Hematopoietic multipotent progenitor cell treated with erythropoietin and hydrocortisone succinate and interleukin-3 and kit ligand, for 17 days (in vitro differentiated cells): ENCODE measurements at places on chromosomes 3 and 15.
A peak's percentile ranks its signal among the peaks of the same experiment; 100 is the strongest.

- DNase-seq, result no peak
These were observed 19.2 kb downstream of the FOXP1 start for GRCh38 chr3:71564361-71564760.

DNA sequence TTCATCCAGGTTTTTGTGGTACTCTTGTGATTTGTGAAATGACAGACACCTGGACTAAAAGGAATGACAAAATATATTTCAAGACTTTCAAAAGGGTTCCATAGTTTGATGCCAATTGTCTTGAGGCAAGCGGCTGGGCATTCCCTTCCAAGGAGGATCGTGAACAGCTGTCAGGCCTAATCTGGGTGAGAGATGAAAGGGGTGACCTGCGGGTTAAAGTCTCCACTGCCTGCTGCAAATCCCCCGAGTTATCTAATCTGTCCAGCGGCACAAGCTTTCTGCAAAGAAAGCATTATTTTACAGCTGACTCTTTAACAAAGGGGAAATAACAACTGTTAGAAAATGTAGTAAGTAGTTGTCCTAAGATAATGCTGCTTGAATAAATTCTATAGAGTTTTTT, 128.7 kb upstream of the MB21D2 start:
- DNase-seq, result no peak

DNA sequence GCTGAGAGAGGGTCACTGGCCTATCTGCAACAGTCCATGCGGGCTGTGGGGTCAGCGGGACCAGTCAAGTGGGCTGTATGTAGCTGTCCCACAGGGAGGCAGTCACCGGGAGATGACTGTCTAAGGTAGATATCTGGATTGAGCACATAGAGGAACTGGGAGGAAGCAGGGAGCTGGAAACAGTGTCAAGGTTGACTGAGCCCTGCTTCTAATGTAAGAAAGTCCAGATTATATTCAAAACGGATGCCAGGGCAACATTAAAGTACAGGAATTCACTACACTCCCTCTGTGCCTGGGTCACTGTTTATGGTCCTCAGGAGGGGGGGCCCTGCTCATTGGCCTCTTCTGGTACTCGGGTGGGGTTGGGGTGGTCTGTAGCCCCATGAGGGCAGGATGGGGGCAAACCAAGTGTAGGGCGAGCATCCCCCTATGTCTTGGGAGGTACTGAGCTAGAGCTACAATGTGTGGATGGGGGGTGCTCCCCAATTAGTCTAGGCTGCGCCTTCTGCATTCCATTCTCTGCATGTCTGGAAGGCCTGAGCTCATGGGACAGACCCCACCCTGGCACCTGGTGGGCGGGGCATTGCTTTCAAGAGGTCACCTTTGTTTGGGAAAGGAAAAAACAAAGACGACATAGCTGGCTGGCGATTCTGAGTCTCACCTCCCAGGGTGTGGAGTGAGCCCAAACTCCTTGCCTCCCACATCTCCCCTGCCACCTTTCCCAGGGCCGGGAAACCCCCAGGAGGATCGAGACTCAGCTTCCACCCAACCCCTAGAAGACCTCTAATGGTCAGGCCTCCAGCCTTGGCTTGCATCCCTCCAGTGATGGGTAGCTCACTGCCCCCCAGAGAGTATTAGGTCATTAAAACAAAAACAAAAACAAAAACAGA, 45.1 kb upstream of the C15orf39 start:
- no peak for DNase-seq

- no peak for DNase-seq
These were observed 111.3 kb downstream of the ARRDC4 start for GRCh38 chr15:98071786-98072185.

DNA sequence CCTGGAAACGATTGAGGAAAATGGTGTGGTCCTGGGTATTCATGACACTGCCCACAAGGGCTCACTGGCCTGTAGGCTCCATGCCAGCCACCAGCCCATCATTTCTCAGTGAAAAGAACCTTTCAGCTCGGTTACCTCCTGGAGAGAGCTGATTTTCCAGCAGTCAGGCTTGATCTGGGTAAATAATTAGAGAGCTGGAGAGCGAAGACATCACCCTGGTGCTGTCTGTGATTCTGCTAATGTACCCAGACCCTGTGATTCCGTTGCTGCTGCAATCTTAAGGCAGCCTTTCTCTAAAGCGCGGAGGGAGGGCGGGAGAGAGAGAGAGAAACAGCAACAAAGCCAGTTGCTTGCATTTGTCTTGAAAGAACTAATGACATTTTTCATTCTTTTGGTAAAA, 221.9 kb upstream of the TOPAZ1 start:
- no peak for DNase-seq

- no peak for DNase-seq
These were observed 16.4 kb downstream of the FAM107A start for GRCh38 chr3:58560771-58561311.

DNA sequence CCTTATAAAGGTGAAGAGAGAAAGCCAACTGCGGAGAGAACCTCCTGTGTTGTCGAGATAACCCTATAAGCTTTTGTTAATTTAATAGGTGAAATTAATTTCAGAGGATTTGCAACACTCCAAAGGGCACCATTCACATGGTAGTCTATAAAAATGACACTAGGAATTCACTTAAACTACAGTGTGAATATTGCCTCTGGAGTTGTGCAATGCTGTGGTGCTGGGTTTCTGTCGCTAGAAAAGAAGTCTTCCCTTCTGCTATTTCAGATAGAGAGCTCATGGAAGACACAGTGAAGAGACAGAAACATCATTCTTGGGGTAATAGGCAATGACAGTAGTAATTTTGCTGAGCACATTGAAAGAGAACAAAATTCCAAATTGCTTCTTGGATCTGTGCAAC, 28.8 kb upstream of the PROK2 start:
- no peak for DNase-seq

DNA sequence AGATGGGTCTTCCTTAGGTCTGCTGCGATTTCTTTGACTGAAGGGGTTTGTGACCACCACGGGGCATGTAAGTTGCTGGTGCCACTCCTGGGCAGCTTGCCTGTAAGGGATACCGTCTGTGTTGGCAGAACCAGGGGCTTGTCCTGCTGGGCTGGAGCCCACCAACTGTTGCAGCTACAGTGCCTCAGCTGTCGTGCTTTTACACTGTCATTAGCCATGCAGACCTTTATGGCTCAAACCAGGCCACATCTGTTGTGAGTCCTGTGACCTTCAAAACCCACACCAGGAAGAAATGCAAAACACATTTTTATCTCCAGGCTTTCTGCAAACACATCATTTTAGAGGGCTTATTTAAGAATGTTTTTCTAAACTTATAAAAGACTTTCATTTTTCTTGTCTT, 168.7 kb downstream of the PTPRG start:
- DNase-seq, result no peak

DNA sequence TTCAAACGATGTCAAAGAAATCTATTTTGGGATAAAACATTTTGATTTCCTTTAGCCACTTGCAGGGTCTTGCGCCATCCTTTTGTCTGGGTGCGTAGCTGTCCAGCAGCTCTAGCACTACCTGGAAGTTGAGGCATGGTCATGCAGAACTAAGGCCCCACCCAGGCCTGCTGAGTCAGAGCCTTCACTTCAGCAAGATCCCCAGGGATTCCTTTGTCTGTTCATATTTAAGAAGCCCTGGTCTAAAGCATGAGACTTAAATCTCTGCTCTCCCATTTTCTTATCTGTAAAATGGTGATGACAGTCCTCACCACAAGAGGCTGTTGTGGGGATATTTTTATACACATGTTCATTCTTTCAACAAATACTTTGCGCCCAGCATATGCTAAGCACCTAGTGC, 99.0 kb upstream of the CTDSPL start:
- no peak for DNase-seq

- DNase-seq, result no peak
These were observed 15.5 kb downstream of the ZNF774 start for GRCh38 chr15:90367576-90367975.

- peak; percentile 66 for DNase-seq
These were observed 20.3 kb upstream of the ABTB1 start for GRCh38 chr3:127652246-127652995.

GRCh38 chr3:32315441-32315840, 76.2 kb upstream of the CMTM7 start:
- DNase-seq, result no peak

- DNase-seq, result no peak
These were observed 978 bp upstream of the CMC1 start for GRCh38 chr3:28240441-28240840.

DNA sequence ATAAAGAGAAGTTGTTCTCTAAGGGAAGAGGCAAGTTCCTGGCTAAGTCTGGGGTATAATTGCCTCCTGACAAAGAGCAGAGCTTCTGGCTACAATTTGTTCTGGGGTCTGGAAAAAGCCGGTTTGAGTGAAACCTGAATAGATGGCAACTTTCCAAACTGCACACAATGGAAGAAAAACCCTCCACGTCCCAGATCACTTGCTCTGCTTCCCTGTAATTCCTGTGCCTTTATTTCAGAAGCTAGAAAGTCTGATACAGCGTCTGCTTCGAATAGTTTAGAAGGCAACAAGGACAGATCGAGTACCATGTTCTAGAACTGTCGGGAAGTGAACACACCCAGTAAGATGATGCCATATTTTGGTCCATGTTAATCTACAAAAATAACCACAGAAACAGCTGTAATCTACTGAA, 1.6 kb upstream of the WDR82 start:
- peak; percentile 25 for DNase-seq

- no peak for DNase-seq
These were observed 5.2 kb downstream of the KCTD6 start for GRCh38 chr3:58497097-58497496.

- no peak for DNase-seq
These were observed 46.7 kb downstream of the PARP14 start for GRCh38 chr3:122727294-122727693.

- DNase-seq, result no peak
These were observed 243.1 kb downstream of the TLE3 start for GRCh38 chr15:69854521-69855181.

GRCh38 chr3:13853256-13853977, 26.5 kb downstream of the WNT7A start:
- no peak for DNase-seq

DNA sequence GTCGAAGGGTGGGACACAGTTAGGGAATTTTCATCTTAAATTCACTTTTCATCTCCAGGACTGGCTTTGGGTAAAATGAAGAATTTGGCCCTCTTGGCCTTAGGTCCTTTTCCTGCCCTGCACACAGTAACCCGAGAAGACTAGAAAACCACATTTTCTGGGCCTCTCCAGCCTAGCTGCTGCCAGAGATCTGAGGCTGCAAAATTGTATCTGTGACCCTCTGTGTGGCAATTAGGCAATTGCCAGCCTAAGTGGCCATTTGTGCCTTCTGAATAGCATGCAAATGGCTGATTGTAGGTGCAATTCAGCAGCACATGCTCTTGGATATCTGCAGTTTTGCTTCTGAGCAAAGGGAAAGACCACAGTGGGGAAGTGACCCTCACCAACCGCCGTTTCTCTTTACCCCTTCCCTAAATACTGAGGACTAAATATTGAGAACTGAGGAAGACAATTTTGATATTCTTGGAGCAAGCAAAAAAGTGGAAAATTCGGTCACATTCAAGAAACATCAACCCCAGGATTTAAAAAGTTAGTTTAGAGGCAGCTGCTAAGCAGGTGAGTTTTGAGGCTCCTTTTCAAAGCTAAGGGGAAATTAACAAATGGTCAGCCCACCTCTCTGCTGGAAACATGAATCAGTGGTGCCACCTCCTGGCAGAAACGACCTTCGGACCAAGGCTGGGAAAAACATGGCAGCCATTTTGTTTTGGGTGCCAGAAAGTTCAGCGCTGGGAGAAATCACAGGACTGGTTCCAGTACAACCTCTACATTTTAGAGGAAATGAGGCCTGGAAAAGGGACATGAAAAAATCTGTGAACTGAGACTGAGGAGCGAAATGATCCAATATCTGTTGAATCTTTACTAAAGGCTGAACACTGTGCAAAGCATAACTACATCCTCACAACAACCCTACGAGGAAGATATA, 56.6 kb upstream of the PRTG start:
- no peak for DNase-seq

- DNase-seq, result no peak
These were observed 40.3 kb upstream of the ICE2 start for GRCh38 chr15:60519218-60519617.

GRCh38 chr3:52140000-52140399, 14.2 kb downstream of the POC1A start:
- DNase-seq, result no peak

DNA sequence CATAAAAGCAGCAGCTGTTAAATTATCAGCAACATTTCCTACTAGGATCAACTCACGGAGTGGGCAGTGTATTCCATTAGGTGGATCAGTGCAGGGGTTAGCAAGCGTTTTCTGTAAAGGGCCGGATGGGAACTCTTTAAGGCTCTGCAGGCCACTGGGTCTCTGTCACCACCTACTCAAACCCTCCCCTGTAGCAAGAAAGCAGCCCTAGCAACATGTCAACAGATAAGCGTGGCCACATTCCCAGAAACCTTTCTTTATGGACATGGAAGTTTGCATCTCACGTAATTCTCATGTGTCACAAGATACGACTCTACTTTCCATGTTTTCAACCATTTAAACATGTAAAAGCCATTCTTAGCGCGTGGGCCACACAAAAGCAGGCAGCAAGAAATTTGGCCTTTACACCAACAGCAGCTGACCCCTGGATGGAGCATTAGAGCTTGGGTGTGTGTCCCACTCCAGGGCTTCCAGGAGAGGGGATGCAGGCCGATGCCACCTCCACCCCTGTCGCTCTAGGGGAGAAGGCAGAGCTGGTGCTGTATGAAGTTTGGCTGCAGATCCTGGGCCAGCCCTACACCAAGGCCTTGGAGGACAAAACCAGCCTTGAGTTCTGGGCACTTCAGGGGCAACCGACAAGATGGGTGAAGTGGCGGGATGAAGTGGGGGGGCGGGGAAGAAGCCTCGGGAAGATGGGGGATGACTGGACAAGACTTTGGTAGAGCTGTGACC, 48.2 kb upstream of the CSPG4 start:
- no peak for DNase-seq

- no peak for DNase-seq
These were observed 86.4 kb downstream of the PCCB start for GRCh38 chr3:136336329-136337100.

DNA sequence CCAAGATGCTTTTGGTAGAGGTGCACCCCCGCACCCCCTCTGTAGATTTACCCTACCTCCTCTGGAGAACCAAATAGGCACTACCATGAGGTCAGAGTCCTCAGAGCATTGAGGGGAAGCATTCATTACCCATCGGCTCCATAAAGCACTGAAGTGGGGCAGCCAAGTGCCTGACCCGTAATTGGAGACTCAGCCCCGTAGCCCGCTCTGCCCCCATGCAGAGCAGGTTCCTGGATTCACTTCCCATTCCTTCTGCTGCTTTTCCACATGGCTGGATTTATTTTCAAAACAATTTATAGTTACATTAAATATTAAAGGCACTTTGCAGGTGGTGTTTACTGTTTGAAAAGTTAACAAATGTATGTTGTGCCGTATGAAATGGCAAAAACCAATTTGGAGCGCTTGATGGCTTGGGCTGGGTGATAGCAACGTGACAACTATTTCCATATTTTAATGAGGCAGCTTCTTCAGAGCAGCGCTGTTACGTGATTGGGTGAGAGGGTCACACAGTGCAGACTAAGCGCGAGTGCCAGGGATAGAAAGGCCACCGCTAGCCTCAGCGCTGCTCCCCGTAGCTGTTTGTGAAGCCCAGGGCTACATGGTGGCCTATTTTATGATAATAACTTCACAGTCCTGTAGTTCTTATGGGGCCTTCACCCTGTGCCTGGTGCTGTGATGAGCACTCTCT, 373.8 kb upstream of the PROK2 start:
- DNase-seq, result no peak
